ENCODE measurements at places on chromosomes 11 and 22.

DNA sequence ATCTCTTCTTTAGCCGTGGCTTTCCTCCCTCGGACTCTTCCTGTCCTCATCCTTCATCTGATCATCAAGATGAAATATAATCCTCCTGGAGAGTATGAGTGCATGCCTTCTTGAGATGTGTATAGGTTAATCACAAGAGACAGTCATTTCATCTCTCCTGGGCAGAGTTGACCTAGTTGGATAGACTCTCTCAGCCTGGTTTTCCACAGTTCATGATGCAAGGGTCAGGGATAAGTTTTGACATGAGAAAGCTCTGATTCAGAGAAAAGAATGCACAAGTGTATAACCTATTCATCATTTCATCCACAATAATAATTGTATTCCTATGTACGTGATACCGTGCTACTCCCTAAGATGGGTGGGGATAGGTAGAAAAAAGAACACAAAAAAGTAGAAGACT is 33.2 kb upstream of the CCDC90B start:
- no peak for DNase-seq

DNA sequence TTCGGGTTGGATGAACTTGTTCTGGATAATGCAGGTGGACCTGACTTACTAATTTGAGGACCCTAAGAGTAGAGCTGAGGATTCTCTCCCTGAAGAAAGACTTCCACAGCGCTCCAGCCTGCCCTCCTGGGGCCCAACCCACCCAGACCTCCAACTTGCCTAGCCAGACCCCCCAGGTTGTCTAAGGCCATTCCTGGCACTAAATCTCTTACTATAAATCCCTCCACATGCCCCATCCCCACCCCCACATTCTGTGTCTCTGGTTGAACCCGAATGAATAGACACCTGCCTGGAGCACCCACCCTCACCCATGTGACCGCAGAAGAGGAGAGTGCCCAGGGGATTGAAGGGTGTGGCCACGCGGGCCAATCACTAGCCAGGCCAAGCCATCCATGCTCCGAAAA is 1480.0 kb downstream of the TBC1D22A start:
- DNase-seq: no peak

GRCh38 chr11:76232026-76232665 is 25.8 kb upstream of the WNT11 start:
- DNase-seq: no peak

GRCh38 chr22:27751277-27752070 is 50.1 kb downstream of the MN1 start:
- no peak for DNase-seq

DNA sequence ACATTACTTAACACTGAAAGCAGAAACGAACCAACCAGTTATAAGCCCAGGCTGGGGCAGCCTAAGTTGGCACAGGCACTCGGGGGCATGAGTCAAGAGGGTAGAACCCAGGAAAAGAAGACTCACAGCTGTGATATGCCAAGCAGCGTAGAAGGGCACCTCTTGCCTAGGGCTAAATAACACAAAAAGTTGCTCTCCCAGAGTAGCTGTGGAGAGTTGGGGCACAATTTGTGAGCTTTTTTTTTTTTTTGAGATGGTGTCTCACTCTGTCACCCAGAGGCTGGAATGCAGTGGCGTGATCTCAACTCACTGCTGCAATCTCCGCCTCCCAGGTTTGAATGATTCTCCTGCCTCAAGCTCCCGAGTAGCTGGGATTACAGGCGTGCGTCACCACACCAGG is 8.8 kb downstream of the CLMP start:
- DNase-seq: no peak

GRCh38 chr11:104844451-104844850 is 53.8 kb downstream of the CASP12 start:
- no peak for DNase-seq

DNA sequence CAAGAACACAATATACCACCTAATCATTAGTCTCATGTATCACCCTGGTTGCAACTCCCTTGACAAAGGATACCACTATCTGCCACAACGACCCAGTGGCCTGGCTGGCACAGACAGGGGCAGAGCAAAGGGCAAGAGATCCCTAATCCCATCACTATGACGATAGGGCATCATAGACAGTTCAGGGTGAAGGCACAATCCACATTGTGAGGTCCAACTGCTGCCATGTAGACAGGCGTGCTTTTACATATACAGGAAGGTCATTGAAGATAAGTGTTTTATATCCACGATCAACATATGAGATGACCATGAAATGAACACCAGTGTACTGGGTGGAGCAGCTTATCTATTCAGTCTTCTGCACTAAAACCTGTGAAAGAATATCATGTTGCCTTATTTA is 94.6 kb downstream of the IGLL1 start:
- no peak for DNase-seq

- DNase-seq: no peak
Observed at GRCh38 chr22:43343670-43344519, 723 bp upstream of the SCUBE1 start.

- no peak for DNase-seq
Observed at GRCh38 chr11:96875712-96876111, 485.9 kb downstream of the JRKL start.

GRCh38 chr11:73648121-73648520 is 1.7 kb downstream of the PLEKHB1 start:
- DNase-seq: no peak
